Amniotic stem cell (primary cell): ENCODE measurements at places on chromosomes 5 and 9.
A peak's percentile ranks its signal among the peaks of the same experiment; 100 is the strongest.

- no peak for DNase-seq
Measured at GRCh38 chr5:40475561-40475960, 204.2 kb upstream of the PTGER4 start.

GRCh38 chr9:18730241-18730640, 256.3 kb downstream of the ADAMTSL1 start:
- DNase-seq = no peak

- DNase-seq = no peak
Measured at GRCh38 chr9:16679327-16679821, 191.1 kb downstream of the BNC2 start.

- no peak for DNase-seq
Measured at GRCh38 chr9:111900151-111900857, 3.7 kb downstream of the UGCG start.

DNA sequence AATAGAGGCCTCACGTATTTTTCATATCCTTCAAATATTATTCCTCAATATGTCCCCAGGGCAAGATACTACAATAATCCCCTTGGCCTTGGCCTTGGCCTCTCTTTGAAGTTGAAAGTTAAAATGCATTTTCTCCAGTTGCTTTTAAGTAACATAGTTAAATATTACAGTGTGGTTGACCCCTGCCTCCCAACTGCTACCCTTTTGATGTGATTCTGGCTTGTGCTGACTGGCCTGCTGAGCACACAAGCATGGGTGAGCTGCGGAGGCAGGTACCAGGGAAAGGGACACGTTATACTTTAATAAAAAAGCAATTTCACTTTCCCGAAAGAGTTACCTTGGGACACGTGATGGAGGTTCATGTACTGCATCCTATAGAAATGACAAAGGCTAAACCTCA, 17.9 kb upstream of the TMEM252 start:
- DNase-seq = no peak

DNA sequence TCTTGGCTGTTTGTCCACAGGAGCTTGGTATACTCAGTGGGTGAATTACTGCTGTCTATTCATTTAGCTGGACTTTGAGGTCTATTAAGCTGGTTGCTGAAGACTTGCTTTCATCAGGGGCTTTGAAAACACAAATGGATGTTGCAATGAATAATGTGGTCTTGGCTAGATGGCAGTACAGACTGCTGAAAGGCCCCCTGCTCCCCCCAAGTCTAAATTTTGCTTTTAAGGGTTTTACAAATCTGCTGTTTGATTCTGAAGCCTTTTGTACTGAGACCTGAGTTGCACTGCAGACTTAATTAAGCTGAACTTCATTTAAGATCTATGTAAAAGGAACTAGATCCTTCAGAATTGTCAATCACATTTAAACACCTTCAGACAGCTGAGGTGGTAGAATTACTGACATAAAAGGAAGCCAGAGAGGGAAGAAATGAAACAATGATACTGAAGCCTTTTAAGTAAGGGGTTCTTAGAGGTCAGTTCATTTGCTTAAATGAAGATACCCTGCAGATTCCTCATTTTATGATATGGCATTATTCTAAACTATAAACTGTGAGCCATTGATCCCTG, 37.3 kb downstream of the KCTD16 start:
- DNase-seq = no peak

GRCh38 chr5:116444373-116445295, 130.0 kb downstream of the SEMA6A start:
- DNase-seq = no peak

- DNase-seq = no peak
Measured at GRCh38 chr5:175842951-175843793, 28.2 kb upstream of the CPLX2 start.

DNA sequence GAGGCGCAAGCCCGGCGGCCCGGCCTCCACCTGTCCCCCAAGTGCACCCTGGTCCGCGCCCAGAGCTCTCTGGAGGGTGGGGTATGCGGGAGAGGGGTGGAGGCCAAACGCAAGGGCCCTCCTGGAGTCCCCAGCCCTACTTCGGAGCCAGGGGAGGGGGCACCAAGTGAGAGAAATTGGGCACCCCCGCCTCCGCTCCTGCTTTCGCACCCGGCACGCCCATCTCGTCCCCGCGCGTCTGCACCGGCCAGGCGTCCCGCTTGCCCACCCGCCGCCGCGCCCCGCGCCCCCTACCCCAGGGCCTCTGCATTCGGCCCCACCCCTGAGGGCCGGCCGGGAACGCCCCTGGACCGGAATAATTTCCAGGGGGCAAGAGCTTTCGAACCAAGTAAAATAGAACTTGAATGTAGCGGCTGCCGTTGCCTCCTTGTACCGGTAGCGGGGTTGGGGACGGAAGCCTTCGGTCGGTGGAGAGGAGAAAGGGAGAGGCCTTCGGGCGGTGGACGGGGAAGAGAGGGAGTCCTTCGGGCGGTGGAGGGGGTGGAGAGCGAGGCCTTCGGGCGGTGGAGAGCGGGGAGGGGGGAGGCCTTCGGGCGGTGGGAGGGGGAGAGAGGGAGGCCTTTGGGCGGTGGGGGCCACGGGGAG, 694 bp upstream of the PHPT1 start:
- no peak for DNase-seq

GRCh38 chr5:169763376-169764017, 126.4 kb downstream of the DOCK2 start:
- DNase-seq = no peak

GRCh38 chr5:144335561-144335960, 164.9 kb downstream of the KCTD16 start:
- DNase-seq = no peak

- no peak for DNase-seq
Measured at GRCh38 chr5:43676083-43676840, 73.3 kb downstream of the NNT start.

DNA sequence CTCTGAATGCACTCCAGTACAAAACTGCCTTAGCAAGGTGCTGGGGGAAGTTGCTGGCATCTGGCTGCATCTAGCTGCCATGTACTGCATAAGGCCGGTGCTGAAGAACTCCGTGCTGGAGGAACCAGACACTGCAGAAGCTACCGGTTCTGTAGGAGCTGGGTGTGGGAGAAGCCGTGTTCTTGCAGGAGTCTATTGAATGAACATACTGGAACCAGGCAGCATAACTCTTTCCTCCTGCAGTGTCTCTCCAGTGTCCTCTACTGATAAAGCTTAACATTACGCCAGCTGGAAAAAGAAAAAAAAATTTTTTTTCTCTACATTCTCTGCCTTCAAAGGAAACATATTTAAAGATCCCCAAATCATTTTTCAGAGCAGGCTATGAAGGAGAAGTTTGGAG, 38.5 kb downstream of the VPS13A start:
- DNase-seq = no peak

DNA sequence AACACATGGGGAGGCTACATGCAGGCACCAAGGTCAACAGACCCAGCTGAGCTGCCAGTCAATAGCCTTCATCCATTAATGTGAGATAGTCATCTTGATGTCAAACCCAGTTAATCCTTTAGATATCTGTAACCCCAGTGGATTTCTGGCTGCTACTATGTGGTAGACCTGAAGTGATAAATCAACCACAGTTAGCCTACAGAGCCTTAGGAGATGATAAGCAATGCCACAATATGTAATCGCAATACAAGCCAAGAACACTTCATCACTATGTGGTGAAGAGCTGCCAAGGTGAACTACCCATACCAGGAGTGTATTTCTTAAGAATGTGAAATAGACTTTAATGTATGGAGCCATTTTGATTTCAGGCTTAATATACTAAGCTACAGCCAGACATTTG, 1175.5 kb downstream of the DTWD2 start:
- DNase-seq = no peak

DNA sequence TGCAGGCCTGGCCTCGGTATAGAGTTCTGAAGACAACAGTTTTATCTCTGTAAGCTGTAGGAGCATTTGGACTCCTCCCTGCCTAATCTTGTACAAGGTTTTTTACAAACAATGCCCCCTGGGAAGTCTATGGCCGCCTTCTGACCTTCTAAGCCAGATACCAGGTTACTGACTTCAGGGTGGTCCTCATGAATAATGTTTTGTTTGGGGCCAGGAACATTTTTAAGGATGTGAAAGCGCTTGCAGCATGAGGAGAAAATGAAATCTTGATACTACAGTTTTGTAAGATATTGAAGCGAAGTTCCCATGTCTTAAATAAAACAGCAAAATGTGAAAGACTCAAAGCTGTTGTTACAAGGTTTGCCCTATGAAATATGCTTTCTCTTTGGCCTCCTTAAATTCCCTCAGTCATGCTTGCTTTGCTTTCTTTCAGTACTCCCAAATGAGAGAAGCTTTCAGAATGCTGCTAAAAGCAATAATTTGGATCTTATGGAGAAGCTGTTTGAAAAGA, 5.2 kb downstream of the ANKDD1B start:
- no peak for DNase-seq

DNA sequence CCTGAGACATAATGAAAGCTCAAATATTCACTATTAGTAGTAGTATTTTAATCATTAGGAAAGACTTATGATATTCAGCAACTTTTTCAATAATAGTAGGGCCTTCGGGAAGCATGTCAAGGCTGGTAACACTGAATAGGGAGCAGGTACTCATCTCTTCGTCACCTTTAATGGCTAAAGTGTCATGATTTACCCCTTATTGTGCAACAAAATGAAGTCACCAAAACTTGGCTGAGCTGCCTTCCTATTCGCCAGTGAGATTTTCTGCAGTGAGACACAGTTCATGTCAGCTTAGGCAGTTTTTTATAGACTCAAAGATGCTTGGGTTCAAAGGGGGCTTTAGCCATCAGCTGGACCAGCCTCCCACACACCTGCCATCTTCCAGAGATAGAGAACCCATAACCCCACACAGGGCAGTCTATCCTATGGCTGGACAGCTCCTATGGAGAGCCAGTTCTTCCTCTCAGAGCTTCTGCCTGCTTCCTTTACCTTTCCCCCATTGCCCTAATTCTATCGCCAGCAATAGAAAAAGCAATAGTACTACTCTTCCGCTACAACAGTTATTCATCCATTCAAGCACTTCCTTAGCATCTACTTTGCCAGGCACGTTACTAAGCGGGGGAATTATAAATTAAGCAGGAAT, 2.3 kb upstream of the CPLX2 start:
- DNase-seq = no peak

GRCh38 chr5:137492331-137492730, 6.8 kb downstream of the SPOCK1 start:
- DNase-seq = no peak

- DNase-seq = no peak
Measured at GRCh38 chr5:80153586-80154126, 102.2 kb downstream of the SERINC5 start.

DNA sequence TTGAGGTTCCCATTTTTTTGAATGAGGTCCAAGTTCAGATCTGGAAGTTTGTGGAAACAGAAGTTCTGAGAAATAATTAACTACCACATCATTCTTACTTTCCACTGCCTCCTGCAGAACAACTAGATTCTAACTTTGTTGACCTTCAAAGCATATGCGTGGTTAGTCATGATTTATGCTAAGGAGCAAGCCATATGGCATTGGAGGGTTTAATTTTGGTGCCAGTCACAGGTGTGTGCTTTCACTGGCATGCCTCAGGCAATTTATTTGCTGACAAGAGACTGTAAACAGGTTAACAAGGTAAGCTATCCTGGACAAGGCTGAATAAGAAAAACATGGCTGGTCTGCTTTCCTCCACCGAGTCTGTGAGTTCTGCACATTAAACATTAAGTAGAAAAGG, 31.5 kb downstream of the HMHB1 start:
- DNase-seq = no peak

GRCh38 chr5:16902846-16903245, 33.2 kb downstream of the MYO10 start:
- no peak for DNase-seq

DNA sequence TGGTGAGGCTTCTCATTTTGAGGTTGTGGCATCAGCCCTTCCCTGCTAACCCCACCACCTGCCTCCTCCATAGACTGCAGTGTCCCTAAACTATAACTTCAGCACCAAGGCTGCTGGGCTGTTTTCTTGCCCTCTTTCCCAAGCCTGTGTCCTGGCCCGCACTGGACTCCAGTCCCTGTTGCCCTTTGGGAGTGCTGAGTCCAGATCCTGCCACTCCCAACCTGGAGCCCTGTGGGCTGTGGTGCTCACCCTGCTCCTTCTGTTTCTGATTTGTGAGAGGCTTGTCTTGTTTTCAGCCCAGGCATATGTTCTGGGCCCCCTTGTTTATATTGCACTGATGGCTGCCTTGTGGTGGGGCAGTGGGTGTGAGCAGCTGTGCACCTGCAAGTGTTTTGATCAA, 39.7 kb upstream of the RNU6ATAC start:
- no peak for DNase-seq

DNA sequence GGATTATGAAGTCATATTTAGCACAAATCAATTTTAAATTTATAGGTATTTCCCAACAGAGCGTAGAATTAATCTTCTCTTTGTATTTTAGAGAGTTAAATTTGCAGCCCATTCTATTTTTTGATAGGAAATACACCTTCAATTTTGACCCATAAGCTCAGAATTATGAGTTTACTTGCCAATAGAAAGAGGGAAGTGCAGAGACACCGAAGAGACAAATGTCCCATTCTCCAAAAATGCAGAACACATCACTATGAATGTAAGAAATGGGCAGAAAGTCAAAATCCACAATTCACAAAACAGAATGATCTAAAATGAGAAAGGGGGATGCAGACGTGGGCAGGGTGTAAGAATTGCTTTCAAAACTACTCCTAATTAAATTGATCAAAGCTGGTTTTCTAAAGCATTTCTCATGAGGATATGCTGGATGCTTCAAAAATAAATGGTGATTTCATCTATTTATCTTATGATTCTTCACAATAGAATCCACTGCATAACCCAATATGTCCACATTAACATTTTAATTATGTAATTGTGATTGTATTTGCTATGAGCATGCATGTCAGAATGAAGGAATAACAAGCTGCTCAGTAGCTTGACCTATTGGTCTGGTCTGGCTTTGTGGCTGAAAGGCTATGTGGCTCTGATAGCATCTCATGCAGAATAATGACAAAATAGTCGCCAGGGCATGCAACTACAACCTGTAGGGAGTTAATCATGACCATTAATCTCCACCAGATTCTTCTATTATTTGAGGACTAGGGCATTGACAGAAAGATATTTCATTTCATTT, 550.1 kb upstream of the CDH18 start:
- DNase-seq = no peak

- no peak for DNase-seq
Measured at GRCh38 chr5:125865166-125865815, 557.9 kb upstream of the GRAMD2B start.

GRCh38 chr9:91089405-91090129, 272.2 kb downstream of the AUH start:
- peak; percentile 1 for DNase-seq
